Germinal center (tissue), 1 donor: ENCODE measurements at places on chromosomes 3 and 15.

DNA sequence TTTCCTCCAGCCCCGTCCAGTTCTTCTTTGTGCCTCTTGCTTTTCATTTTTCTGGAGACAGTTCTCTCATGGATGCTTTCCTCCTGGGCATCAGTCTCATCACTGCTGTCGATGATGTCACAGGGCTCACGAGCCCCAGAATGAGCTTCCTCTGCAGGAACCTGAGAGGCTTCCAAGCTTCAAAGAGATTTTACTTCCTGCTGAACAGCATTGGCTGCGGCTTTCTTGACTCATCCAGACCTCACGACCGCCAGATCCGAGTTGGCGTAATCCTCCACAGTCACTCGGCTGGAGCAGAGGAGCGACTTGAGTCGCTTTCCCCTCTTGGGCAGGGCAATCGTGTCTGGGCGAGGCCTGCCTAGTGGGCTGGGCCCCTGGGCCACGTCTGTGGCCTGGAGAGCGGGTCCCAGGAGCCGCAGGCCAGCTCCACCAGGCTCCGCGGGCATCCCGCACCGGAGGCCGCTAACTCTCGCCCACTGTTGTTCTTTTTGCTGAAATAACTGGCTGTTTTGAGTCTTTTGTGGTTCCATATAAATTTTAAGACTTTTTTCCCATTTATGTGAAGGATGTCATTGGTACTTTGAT lies 20.8 kb upstream of the FAN1 start:
- DNase-seq: no peak

DNA sequence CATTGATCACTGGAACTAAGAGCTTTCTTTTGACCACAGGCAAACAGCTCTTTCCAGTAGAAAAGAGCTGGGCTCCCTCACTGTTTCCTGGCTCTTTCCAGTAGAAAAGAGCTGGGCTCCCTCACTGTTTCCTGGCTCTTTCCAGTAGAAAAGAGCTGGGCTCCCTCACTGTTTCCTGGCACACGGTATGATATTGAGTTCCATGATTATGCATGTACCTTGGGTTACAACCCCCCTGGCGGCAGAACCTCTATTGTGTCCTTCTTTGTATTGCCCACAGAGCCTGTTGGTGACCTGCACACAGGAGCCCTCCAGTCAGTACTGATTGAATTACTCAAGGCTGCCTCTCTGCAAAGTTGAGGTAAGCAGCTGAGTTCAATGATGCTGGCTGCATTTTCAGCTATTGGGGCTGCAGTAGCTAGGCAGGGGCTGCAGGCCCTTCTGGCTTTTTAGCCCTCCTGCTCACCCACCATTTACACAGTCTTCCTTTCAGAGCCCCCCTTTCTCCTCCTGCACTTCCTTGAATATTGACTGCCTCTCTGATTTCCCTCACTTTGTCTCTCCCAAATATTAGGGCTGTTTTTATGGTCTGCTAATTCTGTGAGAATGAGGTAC lies 10.2 kb downstream of the ACKR2 start:
- no peak for DNase-seq

- DNase-seq: no peak
Measured at GRCh38 chr3:195113048-195113447, 157.9 kb downstream of the XXYLT1 start.

DNA sequence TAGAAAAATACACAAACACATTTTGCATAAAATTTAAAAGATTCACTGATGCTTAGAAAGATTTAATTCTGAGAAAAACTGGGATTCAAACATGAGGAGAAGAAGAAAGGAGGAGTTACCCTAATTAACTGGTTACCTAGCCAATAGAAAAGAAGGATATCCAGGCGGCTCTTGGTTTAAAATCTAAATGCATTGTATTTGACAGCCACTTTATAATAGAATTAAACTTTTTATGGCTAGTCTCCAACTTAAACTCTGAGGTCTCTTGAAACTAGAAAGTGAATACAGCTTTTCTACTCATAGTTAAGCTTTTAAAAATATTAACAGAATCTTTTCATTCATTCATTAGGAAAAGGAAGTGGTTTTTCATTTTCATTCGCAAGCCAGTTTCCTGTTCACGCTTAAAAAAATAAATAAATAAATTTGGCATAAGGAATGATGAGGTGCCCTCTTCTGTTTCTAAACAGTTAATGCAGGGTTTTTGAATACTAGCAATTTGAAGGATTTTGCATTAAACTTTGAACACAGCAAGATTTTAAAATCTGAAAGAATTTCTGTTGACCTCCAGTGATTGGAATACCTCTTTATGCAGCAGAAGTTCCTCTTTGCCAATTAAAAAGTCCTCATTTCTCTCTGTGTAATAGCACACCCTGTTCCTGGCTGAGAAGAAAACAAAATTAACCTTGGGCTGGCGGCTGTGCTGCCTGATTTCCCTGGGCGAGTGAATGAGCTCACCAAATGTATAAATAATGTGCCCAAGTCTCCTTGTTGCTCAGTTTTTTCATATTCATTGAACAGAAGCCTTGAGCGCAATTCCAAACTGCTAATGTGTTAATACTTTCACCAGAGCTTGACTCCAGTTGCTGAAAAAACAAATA lies 105.1 kb downstream of the ZMAT3 start:
- DNase-seq: peak; percentile 13

- no peak for DNase-seq
Measured at GRCh38 chr3:183378545-183378944, 49.9 kb downstream of the MCF2L2 start.

GRCh38 chr3:46508850-46509591 lies 11.2 kb downstream of the RTP3 start:
- no peak for DNase-seq

DNA sequence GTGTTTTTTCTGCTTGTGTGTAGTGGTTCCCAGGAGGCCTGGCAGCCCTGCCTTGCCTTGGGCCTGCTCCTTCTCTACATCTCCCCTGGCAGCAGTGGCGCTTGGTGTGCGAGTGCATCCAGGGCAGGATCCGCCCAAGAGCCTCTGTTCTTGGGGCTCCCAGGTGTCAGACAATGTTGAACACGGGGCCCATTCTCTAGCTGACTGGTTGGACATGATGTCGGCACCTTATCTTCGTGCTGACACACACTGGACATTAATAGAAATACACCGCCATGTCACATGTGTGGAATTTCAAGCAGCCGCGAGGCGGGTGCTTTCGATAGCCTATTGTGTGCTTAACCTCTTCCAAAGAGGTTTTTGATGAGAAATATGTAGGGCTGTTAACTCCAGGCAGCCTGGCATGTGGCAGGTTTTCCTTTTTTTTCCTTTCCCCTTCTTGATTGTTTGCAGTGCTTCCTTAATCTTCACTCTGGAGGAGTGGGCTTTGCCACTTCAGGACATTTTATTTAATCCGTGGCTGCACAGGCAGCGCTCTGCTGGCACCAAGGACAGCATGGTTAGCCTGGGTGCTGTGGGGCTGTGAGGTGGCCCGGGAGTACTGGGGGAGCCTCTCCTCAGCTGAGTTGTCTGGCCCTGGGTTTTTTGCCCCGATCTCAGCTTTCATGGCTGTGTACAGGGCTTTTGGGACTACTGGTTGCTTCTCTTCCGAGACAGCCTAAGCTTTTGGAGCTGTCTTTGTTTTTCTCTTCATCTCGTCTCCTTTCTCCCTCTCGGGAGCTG lies 42.5 kb downstream of the CHCHD6 start:
- no peak for DNase-seq

DNA sequence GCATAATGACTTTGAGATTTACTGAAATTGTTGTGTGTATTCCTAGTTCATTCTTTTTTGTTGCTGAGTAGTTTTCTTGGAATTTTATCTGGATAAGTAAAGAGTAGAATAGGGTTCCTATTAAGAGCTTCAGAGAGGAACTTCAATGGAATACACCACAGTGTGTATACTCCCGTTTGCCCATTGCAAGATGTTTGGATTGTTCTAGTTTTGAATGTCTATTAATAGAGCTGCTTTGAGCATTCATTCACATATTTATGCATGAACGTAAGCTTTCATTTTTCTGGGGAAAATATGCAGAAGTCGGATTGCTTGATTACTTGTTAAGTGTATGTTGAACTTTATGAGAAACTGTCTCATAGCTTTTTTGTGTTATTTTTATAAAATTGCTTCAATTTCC lies 580.5 kb downstream of the OTOL1 start:
- DNase-seq: no peak

GRCh38 chr3:70312336-70312735 lies at the start of gene MDFIC2:
Gene MDFIC2, minus strand, starts transcription at chr3:70312638. Its CDS starts 665 bp downstream, at chr3:70311973.
- no peak for DNase-seq

GRCh38 chr15:69505956-69506556 lies 53.4 kb downstream of the RPLP1 start:
- DNase-seq: no peak

DNA sequence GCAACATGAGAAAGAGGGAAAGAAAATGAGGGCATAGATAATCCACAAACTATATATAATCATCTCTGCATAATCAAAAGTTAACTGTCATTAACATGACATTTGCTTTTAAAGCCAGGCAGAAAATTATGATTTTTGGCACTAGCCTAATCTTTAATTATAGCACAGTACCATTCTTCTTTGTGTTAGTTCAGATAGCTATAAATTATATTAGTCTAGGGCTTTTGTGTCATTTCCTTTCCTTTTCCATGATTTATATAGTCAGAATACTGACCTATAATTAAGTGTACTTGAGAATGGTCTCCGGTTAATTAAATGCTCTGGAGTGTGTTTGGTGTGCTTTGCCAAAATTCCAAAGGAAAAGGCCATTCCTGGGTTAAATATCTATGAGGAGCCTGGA lies 441.9 kb upstream of the THRB start:
- no peak for DNase-seq

GRCh38 chr15:70714565-70714964 lies 48.8 kb downstream of the UACA start:
- no peak for DNase-seq

DNA sequence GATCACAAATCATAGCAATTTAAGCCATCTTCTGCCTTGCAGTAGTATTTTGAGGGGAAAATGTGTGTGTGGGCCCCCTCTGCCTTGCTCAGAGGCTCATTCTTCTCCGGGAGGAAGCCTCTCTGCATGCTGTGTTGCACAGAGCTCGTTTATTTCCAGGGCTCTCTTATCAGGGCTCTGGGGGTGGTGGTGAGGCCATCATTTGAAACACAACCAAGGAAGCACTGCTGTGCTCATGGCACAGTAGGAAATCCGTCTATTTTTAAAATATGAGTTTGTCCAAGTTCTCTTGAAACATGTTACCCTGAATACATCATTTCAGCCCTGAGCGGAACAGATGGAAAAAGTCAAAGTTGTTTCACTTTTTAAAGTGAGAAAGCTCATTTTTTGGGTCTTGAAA lies 369.0 kb upstream of the CFAP20DC start:
- no peak for DNase-seq

DNA sequence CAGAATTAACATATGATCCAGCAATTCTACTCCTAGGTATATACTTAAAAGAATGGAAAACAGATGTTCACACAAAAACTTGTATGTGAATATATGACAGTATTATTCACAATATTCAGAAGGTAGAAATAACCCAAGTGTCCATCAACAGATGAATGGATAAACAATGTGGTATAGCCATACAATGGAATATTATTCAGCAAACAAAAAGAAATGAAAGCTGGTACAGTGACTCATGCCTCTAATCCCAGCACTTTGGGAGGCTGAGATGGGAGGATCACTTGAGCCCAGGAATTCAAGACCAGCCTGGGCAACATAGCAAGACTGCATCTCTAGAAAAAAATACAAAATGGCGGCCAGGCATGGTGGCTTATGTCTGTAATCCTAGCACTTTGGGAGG lies 129.4 kb downstream of the RBPMS2 start:
- no peak for DNase-seq

DNA sequence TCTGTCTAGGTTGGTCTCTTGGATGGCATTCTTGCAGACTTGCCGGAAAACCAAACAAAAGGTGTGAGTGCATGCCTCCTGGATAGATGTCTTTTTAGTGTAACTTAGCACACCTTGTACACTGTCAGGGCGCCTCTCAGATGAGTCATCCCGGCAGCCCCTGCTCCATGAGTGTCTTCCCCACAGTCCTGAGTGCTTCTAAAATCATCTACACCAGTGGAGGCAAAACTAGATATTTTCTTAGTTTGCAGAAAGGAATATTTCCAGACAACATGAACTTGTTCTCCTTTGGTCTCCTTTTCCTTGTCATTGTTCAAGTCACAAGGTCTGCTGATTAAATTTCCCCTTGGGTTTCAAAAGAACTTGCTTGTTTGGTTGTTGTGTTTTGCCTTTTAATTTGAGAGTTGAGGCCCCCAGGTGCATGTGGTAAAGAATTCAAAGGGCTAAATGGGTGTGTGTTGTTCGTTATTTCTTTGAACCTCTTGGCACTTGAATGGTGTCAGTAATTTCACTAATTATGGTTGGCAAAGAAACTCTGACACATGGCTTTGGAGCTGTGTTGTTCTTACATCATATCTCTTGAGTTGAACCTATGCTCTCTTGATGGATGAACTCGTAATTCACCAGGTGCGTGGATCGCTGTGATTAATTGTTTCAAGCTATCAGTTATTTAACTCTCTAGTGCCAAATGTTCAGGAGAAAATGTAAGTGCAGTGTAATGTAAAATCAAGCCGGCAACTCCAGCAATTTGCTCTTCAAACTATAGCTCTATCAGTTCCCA lies 98.2 kb downstream of the IGF1R start:
- DNase-seq: no peak

- no peak for DNase-seq
Measured at GRCh38 chr3:47512416-47513124, 942 bp downstream of the ELP6 start.

GRCh38 chr3:191753196-191753595 lies 292.2 kb downstream of the PYDC2 start:
- no peak for DNase-seq

DNA sequence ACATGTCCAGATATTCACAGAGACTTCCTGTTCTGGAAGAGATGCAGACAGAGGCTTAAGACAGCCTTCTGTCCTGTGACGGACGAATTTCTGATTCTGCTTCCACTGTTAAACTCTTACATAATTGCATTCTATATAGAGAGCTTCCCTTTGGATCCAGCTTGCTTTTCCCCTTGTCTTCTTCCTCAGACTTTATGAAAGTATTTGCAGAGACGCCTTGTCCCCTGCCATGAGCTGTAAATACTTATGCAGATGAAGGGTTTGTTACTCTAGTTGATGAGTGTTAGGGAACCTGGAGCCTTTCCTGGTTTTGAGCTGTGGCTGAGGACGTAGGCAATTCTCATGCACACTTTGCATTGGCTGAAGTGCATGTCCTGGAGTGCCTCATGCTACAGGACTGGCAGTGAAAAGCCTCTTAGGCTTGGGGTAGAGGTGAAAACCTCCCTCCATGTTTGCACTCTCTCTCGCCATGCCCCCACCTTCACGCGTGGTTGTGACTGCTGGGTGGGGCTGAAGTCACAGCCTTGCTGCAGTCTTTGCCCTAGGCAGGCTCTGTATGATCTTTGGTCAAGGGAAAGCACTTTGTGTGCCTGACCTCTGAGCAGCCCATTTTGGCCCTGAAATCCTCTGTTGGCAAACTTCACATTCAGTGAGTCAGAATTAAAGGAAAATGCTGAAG lies 286.6 kb downstream of the PTPRG start:
- DNase-seq: no peak
